Left cardiac atrium (tissue), 4 donors: ENCODE measurements at places on chromosomes 1 and 21.
A peak's percentile ranks its signal among the peaks of the same experiment; 100 is the strongest.

GRCh38 chr1:47325528-47325927 is 8.1 kb upstream of the CMPK1 start:
- no peak for DNase-seq

GRCh38 chr21:35015435-35016024 is 33.6 kb downstream of the RUNX1 start:
- DNase-seq, result no peak

DNA sequence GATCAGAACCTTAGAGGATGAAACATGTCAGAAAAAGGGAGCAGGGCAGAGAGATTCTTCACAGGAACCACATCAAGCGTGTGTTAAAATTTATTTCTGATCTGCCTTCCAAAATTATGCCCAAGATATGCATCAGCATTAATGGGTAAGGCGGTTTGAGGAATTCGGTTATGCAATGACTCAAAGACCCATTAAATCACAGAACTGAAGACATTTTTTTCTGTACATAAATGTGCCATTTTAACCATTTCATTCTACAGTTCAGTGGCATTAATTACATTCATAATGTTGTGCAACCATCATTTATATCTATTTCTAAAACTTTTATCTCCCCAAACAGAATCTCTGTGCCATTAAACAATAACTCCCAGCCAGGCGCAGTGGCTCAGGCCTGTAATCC is 43.4 kb downstream of the CNST start:
- DNase-seq, result no peak

- no peak for DNase-seq
These were observed 37.3 kb downstream of the SPATA17 start for GRCh38 chr1:217668351-217668940.

GRCh38 chr21:32917362-32918135 is 108.2 kb upstream of the OLIG2 start:
- peak; percentile 27 for DNase-seq

- no peak for DNase-seq
These were observed 98.1 kb upstream of the WLS start for GRCh38 chr1:68330391-68330790.

GRCh38 chr1:20124456-20125057 is 5.2 kb upstream of the PLA2G2D start:
- peak; percentile 60 for DNase-seq

GRCh38 chr1:30323841-30324240 is 399.5 kb downstream of the MATN1 start:
- DNase-seq, result no peak

- DNase-seq, result no peak
These were observed 816.4 kb downstream of the KCNT2 start for GRCh38 chr1:195791796-195792195.
